ENCODE measurements at places on chromosomes 2 and 18.

- no peak for DNase-seq
Observed at GRCh38 chr2:127121353-127121752, 14.4 kb upstream of the BIN1 start.

- DNase-seq, result no peak
Observed at GRCh38 chr2:52862801-52863200, 904.8 kb upstream of the CHAC2 start.

DNA sequence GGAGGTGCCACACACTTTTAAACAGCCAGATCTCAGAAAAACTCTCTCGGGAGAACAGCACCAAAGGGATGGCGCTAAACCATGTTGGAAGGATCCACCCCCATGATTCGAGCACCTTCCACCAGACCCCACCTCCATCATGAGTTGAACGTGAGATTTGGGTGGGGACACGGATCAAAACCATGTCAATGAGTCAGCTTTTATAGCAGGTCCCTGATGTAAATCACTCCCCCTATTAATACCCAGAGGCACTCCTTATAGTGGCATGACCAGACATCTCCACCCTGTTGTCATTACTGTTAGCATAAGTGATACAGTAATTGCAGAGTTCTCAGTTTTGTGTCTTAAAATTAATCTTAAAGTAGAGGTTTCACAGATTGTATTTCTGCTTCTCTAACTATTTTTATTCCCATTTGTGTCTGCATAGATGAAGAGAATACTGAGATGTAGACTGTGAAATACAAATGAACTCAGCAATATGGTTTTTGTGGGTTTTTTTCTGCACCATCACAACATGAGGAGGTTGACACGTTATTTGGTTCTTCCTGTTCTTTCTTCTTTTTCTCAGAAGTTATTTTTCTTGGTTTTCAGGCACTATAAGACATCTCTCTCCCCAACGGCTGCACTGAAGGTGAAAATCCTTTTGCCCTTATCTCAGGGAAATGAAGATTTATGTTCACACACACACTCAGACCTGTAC, 218.2 kb downstream of the ARL4C start:
- no peak for DNase-seq

DNA sequence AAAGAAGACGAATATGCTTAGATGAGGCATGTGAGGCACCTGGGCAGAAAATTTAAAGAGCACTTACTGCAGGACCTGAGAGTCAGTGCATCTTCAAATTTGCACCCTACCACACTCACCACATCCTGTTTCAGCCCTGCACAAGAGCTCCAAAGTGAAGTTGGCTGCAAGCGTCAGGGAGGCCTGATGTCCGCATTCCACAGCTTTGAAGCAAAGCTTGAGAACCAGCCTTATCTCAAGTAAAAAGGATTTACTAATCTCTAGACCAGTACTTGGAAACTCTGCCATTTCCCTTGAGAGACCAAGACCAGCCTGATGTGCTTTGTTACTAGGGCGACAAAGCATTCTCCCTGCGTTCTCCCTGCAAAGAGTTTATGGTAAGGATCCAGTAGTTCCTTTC, 3.4 kb upstream of the ASNSD1 start:
- no peak for DNase-seq

- DNase-seq, result no peak
Observed at GRCh38 chr2:133574186-133574585, 5.9 kb upstream of the NCKAP5 start.

DNA sequence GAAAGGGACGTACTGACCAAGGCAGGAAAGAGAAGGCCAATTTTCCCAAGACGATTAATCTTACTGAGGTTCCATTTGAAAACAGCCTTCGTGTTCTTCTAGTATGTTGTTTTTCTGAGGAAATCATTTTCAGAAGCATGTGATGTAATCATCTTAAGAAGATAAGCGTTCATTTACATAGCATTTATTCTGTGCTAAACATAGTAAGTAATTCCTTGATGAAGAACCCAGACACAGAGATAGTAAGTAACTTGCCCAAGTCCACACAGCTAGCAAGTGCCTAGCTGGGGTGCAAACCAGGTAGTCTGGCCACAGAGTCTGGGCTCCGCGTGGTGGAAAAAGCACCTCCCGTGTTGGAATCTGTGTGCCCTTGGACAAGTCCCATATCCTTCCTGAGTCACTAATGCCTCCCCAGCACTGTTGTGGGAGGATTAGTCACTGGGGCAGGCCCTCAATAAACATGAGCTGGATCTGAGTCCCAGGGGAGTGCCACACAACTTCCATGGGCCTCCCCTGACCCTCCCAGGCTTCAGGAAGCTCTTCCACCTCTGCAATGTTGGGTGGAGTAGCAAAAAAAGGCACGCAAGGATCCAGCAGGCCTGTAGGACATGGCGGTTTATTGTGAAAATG, 26.9 kb upstream of the ASAP2 start:
- DNase-seq, result no peak

DNA sequence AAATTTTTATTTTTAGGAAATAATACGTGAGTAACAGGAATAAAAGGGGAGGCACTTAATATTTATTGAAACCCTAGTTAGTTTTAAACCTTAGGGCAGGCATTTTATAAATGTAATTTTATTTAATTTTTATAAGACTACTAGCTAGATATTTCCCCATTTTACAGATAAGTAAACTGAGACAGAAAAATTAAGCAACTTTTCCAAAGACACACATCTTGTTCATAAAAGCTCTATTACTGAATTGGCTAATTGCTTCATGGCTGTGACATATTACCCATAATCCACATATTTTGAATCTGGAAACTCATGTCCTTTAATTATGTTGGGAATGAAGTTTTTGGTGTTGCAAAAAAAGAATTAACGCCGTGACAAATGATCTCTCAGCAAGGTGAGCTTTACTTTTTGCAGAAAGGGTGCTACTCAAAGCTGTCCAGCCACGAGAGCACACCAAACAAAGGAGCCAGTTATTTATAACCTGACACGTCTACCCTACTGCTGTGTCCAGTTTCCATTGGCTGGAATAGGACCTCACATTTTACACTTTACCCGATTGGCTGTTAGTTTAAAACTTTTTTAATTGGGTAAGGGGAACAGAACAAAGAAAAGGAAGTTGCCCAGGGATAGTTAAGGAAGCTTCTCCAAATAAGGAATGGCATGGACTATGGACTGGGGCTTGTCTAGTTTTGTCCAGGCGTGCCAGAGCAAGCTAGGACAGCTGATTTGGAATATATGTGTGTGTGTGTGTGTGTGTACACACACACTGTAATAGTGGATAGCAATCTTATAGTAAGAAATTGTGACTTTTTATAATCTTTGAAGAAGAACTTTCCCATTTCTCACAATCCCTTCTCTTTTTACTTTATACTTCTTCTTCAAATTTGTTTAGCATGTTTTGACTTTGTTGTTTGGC, 54.2 kb downstream of the COMMD1 start:
- DNase-seq, result no peak

DNA sequence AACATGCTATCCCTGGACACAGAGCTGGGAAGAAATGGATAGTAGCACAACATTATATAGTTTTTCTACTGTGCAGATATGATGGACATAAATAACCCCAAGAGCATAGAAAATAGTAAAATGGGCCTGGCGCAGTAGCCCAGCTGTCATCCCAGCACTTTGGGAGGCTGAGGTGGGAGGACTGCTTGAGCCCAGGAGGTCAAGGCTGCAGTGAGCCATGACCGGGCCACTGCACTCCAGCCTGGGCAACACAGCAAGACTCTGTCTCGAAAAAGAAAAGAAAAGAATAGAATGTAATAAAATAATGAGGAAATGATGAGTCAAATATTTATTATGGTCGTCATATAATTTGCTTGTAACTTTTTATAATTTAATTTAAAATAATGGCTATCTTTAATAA, 7.5 kb upstream of the GAREM2 start:
- DNase-seq, result no peak

DNA sequence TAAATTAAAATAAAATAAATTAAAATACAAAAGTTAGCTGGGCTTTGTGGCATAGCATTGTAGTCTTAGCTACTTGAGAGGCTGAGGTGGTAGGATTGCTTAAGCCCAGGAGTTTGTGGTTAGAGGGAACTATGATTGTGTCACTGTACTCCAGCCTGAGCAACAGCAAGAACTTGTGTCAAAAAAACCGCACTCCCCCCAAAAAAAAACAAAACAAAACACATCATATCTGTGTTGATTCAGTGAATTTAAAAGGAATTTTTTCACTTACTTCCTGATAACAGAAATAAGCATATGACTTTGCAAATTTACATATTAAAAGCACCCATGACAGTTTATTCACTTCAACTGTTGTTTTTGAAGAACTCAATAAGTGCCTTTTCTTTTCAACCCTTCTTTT, 68.1 kb upstream of the PELI1 start:
- DNase-seq, result no peak

DNA sequence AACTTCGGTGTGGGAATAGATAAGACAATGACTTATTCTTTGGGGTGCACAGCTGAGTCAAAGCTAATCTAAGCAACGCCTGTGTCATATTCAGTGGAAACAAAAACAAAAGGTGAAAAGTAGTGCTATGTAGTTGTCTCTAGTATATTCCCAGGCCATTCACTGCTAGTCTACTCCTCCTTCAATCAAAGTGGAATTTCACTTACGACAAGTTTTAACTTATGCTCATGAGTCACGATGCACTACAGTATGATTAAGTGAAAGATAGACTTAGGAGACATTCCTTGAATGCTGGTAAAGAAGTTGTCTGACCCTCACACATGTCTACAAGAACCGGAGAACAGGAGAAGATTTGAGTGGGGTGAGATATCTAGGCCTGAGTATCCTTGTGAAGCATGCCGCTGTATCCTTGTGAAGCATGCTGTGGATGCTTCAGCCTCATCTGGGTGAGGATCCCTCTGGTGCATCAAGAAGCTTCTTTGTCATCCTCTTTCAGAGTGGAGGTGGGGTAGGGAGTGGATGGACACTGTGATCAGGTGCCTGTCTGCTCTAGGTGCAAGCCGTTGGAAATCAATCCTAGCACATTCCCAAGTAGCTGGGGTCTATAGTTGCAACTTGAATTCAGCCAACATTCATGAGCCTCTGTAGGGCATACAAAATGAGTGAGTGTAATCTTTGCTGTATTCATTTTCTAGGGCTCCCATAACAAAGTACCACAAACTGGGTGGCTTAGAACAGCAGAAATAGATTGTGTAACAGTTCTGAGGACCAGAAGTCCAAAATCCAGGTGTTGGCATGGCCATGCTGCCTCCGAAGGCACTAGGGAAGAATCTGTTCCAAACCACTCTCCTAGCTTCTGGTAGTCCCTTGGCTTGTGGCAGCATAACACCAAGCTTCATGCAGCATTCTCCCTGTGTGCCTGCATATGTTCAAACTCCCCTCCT, 173.5 kb upstream of the FN1 start:
- no peak for DNase-seq

- DNase-seq, result no peak
Observed at GRCh38 chr2:42136782-42137124, 32.4 kb upstream of the EML4 start.

DNA sequence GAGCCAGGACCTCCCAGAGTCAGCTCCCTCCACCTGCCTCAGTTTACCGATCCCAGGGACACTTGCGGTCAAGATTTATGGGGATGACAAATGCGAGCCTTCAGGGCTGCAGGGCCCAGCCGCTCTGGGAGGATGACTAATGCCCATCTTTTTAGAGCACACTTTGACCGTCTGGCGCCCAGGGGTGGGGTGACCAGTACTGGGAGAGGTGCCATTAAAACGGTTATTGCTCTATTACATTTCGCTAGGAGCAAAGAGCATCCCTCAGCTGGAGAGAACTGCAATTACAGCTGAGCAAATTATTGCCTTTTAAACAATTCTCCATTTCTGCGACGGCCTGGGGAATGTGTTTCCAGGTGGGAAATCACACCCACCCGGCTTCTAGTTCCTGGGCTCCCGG, 42.6 kb upstream of the HPCAL1 start:
- no peak for DNase-seq

GRCh38 chr2:85852937-85853498, 35.8 kb downstream of the ST3GAL5 start:
- no peak for DNase-seq

GRCh38 chr2:48574353-48575287, 43.0 kb upstream of the GTF2A1L start:
- DNase-seq, result no peak

- no peak for DNase-seq
Observed at GRCh38 chr18:78765637-78766281, 213.9 kb upstream of the SALL3 start.

GRCh38 chr2:122077771-122078170, 322.3 kb downstream of the TSN start:
- DNase-seq, result no peak
